ENCODE measurements at places on chromosomes 3 and 15.

DNA sequence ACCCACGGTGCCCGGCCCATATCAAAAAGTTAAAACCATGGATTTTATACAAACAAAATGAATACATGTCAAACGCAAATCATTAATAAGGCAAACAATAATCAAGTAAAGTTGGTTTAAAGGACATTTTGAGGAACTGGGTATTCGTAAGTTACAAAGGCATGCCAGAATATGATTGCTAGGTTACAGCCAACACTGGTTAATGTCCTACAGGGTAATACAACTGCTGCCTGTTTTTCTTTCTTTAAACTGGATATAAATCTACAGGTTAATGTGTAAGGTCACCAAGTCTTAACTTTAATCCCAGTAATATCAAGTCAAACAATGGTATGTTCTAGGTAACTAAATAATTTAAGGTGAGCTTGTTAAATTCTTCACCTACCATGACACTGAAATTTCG, 166.1 kb downstream of the PTPRG start:
- no peak for DNase-seq

- no peak for DNase-seq
Observed at GRCh38 chr3:57234613-57235575, 7.4 kb downstream of the APPL1 start.

- no peak for DNase-seq
Observed at GRCh38 chr15:77784361-77785292, 151.9 kb upstream of the LINGO1 start.

DNA sequence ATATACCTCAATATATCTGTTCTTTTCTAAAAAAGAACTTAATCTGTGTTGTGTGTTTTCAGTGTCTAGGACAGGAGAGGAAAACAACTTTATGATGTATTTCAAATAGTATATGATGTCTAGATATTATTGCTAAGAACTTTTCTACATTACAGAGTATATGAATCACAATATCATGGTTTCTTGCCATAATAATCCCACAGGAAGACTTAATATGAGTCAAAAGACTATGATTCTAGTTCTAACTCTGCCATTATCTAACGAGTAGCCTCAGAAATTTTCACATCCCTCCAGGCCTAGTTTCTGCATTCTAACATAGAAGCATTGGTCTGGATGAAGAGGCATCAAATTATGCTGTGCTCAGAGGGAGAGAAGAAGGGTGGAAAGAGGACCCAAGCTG, 107.7 kb upstream of the SPRED1 start:
- DNase-seq, result no peak

DNA sequence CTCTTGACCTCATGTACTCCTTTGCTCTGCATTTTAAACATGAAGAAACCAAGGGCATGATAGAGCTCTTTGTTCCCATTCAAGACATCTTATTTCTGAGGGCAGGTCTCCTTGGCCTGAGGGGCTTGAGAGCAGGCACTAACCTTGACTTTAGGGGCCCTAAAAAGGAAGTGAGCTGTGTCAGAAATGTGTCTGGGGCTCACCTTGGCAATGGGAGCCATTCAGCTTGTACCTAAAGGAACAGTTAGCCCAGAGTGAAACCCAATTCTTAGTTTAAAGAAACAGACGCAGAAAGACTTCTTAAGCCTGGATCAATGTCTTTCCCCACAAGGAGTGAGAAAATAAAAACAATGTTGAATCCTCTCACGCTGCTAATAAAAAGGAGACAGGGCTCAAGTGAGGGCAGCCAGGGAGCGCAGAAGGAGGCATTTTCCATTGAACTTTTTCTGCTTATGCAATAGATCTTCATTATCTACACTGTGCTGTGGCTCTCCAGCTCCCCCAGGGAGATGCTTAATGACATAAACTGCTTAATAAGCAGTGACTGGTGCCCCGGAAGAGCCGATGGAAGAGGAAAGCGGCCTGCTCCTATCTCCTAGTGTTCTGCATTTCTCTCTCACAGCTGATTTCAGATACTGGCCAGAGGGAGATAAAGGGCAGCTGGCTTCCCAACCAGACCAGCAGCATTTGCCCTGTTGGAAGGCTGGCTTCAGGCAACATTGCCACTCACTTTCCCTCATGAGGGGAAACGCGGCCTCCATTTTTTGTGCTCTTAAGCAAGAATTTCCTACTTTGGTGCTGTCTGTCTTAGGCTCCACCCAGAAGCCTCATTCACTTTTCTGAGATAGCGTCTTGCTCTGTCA, 152.0 kb downstream of the OPA1 start:
- no peak for DNase-seq

DNA sequence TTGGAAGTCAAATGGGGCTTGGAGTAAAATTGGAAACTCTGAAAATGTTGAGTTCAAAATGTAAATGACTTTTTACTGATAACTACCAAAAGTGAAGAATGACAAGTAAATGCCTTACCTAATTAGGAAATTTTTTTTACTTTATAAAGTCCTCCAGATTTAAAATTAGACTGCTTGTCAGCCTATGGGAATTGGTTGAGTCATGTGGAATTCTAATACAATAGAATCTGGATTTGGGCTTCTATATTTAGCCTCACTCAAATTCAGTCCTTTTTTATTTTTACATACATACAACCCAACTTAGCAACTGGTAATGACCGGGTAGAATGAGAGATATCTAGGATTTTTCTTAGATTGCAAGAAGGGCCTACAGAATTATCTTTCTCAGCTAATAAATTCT, 158.9 kb upstream of the CADPS start:
- DNase-seq, result no peak

DNA sequence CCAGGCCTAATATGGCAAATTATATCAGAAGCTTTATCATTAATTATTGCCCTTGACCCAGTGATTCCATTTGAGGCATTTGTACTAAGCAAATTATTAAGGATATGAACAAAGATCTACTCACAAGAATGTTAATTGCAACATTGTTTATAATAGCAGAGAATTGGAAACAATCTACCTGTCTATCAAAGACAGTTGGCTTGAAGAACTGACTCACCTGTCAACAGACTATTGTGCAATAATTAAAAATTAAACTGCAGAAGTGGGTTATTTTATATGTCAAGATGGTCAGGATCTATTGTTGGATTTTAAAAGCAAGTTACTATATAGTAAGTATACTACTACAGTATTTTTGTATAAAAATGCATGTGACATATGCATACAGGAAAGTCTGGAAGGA, 6.7 kb upstream of the FETUB start:
- no peak for DNase-seq

DNA sequence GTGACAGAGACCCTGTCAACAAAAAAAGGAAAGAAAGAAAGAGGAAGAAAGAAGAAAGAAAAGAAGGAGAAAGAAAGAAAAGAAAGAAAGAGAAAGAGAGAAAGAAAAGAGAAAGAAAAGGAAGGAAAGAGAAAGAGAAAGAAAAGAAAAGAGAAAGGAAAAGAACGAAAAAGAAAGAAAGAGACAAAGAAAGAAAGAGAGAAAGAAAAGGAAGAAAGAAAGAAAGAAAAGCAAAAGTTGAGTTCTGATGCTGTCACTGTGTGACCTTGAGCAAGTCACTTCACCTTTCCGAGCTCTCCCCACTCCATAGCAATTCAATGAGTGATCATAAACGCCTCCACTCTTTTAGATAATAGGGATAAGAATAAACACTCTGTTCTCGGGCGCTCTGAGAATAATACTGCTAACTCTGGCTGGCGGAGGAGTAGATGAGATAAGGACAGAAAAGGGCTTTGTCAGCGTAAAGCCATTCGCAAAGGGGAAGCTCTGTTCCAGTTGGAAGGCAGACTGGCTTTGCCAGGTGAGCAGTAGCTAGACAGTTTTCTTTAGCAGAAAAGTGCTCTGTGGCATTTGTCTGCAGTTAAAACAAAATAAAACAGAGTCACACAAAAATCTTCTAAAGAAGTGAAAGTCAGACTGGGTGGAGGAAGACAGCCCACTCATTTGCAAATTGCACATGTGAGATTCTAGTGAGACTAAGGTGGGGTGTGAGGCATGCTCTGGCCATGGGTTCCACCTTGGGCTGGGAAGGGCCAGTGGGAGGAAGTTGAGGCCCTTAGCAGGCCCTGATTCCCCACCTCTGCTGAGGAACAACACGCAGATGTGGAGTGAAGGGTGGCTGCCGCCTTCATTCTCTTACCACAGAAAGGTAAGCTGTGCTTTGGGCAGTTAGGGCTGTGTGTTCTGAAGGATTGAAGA, 9.6 kb upstream of the FLNB start:
- no peak for DNase-seq

- DNase-seq, result no peak
Observed at GRCh38 chr3:59831394-59831793, 781.6 kb upstream of the CFAP20DC start.

DNA sequence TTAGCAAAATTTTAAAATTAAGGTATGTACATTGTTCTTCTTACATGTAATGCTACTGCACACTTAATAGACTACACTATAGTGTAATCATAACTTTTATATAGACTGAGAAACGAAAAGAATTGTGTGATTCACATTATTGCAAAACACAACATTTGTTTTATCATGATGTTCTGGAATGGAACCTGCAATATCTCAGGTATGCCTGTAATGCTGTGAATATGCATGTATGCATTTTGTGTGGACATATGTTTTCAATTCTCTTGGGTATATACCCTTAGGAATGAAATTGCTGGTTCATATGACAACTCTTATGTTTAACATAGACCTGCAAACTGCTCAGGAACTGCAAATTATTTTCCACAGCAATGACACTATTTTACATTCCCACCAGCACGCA, 38.6 kb upstream of the TJP1 start:
- no peak for DNase-seq

DNA sequence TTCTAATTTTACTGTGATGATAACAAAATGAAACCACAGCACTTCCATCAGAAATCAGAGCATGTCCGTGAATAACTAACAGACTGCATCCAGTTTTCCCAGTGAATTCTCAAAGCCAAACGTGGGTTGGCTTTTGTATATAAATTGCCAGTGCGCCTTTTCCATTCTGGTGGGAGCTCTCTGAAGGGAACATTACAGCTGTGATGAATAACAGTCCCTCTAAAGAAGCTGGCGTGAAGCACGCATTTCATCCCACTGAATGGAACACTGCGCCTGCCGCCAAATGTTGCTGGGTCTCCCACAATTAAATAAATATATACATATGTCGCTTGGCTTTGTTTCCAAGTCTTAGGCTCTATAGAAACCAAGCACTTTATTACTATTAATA, 113.0 kb upstream of the PFN2 start:
- DNase-seq, result no peak

DNA sequence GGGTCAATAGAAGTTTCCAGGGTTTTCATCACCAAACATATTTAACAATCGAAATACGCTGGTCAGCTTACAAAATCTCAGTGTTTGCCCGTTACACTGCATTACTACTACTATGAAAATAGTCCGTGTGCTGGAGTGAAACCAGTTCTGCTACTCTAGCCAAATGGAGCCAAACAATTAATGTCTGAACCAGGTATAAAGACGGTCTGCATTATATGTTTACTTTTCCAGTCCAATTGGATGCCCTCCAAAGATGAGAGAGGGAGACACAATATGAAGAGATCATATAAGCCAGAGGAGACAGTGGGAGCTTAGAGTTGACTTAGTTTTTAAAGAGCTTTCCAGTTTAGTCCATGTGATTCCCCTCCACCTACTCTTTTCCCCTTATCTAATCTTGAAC, 6.3 kb upstream of the DUT start:
- DNase-seq, result no peak

GRCh38 chr3:12394569-12395271, 89.6 kb upstream of the TSEN2 start:
- DNase-seq, result no peak

DNA sequence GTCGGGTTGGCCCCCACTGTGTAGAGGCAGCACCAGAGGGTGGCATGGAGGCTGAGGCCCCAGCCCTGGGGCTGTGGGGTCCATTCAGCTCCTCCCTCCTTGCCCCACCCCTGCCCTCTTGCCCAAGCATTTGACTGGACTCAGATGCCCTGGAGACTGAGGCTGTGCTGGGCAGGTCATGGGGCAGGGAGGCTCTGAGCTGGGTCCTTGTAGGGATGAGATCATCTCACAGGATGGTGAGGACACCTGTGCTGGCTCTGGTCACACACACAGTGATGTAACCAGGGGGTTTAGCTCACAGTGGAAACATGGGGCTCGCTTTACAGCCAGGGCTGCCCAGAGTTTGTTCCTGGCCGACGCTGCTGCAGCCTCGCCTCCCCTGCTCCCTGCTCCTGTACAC, 17.8 kb downstream of the ALPK3 start:
- no peak for DNase-seq

- no peak for DNase-seq
Observed at GRCh38 chr15:79017953-79018352, 72.6 kb downstream of the RASGRF1 start.

- no peak for DNase-seq
Observed at GRCh38 chr15:68431792-68432401, at the start of gene ITGA11. Gene ITGA11 (minus strand): TSS chr15:68432163. CDS start chr15:68432066, 97 bp downstream.

Measured in NCI-H187 (cell line).